ENCODE measurements at places on chromosomes 3 and 15. TPM values are rescaled to one million over a fixed set of nuclear protein-coding genes. Genes with fewer than 3 reads are reported as not detected.

Gene AGBL1
- not detected for total RNA-seq

Gene PLXNB1
- total RNA-seq, result 24.6 TPM

Gene RLBP1
- not detected for total RNA-seq

Gene RBP2
- not detected for total RNA-seq

Gene GRAMD2A
- total RNA-seq, result 0.55 TPM
